Stimulated activated CD8-positive, alpha-beta memory T cell treated with anti-CD3 and anti-CD28 coated beads, Interleukin-4, amount 100 ng/mL, for 1 hour (primary cell): ENCODE measurements at places on chromosomes 16 and 17.

DNA sequence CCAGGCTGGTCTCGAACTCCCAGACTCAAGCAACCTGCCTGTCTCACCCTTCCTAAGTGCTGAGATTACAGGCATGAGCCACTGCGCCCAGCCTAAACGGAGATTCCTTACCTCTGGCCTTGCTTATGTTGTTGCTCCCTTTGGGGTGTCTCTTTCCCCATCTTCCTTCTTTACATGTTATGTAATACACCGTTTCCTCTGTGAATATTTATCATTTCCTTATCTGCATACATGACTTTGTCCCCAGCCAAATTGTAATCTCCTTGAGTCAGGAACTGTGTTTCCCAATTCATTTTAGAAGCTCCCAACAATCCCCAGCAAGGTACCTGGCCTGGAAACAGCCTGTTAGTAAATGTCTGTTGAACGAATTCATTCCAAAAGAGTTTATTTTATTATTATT is 15.7 kb downstream of the COPZ2 start:
- DNase-seq, result no peak

- no peak for DNase-seq
Observed at GRCh38 chr16:29824589-29825144, 4.4 kb downstream of the MVP start.

DNA sequence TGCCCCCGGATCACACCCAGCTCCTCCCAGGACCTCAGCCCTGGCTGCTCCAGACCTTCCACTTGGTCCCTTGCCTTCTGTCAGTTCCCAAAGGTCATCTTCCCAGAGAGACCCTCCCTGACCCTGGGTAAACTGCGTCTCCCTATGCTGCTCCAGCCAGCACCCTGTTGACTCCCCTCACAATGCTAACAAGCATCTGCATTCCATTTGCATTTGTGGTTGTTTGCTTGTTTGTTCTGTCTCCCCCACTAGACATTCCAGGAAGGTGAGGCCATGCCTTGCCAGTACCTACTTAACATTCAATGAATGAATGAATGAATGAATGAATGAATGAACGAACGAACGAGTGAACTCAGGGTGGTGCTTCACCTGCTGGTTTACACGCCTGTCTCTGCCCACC is 171.2 kb downstream of the WSCD1 start:
- DNase-seq, result no peak

- DNase-seq, result no peak
Observed at GRCh38 chr16:3086596-3087242, 12.4 kb downstream of the ZSCAN10 start.

DNA sequence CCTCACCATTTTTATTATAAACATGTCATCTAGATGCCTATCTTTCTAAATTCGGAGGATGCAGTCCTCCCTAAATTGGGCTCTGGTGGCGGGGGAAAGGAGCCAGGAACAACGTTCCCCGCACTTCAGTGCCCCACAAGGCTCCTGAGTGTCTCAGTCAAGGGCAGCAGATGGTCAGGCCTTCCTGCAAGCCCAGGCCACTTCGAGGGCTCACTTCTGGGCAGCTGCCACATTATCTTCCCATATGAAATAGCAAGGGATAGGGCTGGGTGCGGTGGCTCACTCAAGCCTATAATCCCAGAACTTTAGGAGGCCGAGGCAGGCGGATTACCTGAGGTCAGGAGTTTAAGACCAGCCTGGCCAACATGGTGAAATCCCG is 32.3 kb downstream of the FBXO31 start:
- no peak for DNase-seq

GRCh38 chr16:23283571-23283970 is 18.5 kb upstream of the SCNN1B start:
- DNase-seq, result no peak

- DNase-seq, result no peak
Observed at GRCh38 chr17:63961355-63962212, 11.1 kb downstream of the SCN4A start.

- DNase-seq, result no peak
Observed at GRCh38 chr16:48395375-48395774, 10.2 kb upstream of the SIAH1 start.

DNA sequence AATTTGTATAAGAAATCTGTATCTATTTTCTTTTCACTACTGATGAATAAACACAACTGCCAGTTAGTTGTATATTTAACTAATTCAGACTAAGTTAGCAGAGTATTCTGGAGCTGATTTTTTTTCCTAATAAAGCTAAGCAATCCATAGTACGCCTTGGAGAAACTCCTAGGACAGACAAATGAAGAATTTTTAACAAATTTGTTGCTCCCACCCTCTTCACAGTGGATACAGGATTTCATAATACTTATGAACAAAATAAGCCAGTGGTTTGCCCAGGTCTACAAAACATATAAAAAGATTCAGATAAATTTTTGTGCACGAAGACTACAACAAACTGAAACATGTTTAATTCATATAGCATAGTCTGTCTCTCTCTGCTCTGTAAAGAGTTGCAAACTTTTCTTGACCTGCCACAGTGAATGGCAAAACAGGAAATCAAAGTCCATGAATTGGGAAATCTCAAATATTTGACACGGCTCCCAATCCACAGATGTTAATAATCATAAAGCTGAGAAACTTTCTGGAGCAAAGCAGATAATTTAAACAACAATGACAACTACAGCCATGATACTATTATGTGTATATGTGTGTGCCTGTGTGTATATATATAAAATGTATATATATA is 594 bp upstream of the ABCA6 start:
- no peak for DNase-seq

- DNase-seq, result no peak
Observed at GRCh38 chr17:20083156-20083859, 74.1 kb downstream of the SPECC1 start.

DNA sequence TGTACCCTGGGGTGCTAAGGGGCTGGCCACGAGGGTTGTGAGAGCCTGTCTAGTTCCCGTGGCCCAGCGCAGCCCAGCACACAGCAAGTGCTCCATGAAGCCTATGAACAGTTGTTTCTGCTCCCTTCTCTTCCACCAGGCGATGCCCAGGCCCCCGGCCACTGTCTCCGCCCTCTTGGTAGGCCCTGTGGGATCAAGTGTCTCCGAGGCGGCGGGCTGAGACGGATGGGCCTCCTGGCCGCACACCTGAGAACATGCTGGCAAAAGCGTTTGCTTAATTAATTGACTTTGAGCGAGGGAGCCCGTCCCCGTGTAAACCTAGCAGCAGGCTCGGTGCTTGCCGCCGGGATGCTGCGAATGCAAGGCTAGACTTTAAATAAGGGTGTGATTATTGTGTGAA is 129.7 kb upstream of the GSE1 start:
- DNase-seq, result no peak

DNA sequence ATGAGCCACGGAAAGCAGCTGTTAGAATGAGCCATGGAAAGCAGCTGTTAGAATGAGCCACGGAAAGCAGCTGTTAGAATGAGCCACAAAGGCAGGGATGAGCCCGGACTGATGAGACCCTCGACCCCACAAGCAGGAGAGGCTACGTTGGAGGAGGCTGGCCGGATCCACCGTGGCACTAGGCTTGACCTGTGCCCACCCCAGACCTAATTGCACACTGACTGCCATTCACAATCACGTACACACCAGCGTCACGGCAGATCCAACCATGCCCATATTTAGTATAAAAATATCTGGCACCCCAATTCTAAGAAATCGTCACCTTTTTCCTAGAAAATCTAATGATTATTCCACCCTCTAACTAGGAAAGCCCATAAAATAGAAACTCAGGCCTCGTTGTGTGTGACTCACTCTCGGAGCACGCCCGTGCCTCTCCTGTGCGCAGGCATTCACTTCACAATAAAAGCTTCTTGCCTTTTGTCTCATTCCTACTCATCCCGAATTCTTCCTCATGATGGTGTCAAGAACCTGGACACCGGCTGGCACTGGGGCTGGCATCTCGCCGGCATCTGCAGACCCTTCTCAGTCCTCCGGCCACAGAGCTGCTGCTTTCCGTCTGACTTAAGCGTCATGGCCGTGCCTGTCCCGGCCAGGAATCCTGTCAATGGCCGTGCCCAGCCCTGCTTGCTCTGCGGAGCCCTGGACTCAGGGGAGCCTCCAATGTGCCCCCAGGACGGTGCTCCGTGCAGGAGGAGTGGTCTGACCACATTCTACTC is 5.5 kb upstream of the SECTM1 start:
- no peak for DNase-seq

DNA sequence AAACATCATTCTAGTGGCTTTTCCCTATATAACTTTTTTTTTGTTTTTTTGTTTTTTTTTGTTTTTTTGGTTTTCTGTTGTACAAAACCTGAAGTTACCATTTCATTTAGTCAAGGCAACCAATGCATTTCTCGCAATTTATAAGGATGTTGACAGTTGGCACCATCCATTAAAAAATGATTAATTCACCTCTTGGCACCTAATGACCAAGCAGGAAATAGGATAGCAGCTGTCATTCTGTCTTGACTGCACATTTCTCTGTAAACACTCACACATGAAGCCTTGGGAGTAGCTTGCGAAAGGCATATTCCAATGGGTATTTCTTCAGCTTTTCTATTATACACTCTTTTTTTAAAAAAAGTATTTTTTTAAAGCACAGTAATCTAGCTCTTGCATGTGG is 77.5 kb downstream of the SYCE1L start:
- DNase-seq, result no peak

DNA sequence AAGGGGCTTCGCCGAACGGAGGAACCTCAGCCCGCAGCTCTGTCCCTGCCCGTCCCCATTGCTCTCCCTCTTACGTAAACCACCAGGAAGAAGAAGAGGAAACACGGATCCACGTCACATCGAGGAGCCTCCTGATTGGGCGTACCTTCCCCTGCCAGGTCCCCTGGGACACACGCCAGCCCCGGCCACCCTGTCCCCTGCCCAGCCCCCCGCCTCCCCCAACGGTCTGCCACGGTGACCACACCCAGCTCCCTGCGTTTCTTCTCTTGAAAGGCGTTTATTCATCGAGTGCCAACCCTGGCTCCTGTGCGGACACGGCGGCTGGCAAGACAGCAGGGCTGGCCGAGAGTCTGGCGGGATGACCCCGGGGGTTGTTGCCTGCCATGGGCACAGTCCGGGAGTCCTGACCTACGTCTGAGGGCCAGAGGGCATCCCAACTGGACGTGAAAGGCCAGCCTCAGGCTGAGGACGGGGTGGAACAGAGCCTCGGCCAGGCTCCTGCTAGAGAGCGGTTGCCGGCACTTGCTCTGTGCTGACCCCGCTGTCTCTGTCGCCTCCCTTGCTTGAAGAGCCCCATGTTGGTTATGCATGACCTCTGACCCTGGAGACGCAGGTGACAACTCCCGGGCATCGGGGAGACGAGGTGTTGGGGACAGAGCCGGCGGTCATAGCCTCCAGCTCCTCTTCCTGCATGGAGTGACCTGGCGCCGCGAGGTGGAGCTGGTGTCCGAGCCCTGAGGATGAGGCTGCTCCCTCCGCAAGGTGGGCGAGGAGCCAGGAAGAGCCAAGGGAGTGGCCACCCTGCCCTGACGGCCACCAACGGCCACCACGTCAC is 40.5 kb upstream of the ACSF3 start:
- no peak for DNase-seq

DNA sequence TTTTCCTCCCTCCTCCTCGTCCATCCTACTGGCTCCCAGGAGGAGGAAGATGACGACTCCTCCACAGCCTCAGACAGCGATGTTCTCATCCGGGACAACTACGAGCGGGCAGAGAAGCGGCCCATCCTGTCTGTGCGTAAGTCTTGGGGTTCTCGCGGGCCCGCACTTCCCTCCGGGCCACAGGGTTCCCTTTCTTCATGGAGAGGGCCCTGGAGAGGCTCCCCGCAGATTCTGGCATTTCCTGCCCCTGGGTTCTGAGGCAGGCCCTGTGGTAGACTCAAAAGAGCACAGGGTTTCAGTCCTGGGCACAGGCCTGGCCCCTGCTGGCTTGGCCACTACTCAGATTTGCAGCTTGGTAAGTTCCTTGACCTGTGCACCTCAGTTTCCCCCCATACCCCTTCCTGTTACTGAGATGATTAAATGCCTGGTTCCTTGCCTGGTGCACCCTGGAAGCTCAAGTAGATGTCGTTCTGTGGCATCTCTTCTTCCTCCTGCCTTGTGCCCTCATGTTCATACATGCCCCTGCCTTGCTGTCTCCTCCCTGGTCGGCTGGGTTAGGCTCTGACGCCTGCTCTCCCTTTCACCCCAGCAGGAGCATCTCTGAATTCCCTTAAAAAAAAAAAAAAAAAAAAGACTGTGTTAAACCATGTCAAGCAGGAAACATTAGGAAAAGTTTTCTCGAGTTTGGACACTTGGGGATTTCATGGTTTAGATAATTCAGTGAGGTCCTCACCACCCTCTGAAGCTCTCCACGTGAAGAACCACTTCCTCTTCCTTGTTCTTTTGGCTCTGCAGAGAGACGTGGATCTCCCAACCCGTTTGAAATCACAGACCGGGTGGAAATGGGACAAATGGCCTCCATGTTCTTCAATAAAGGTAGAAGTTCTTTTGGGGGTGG is 14.3 kb upstream of the NAT9 start:
- no peak for DNase-seq

DNA sequence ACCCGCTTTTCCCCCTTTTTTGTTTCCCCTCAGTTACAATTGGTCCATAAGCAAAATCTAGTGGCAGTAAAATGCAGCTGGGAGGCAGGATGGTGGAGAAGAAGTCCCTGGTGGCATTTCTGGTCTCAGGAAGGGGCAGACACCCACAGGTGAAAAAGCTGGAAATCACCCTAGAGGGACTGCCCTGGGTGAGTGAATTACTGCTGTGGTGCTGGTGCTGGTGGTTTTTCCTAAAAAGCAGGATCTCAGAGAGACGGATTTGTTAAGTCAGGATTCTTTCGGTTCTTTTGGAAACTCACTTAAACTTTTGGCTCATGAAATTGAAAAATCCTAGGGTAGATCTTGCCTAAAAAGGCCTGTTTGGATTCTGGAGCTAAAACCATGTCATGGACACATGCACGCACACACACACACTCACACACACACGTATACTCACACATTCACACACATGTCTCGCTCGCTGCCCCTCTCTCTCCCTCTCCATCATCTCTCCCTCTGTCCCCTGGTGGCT is 65.8 kb downstream of the NKD1 start:
- DNase-seq, result no peak
